ENCODE measurements at places on chromosomes 6 and 20.
A peak's percentile ranks its signal among the peaks of the same experiment; 100 is the strongest.

GRCh38 chr6:108998485-108998884, 96.2 kb downstream of the SESN1 start:
- DNase-seq: no peak

- peak; percentile 48 for DNase-seq
These were observed 128.1 kb downstream of the MYLK4 start for GRCh38 chr6:2622671-2623070.

DNA sequence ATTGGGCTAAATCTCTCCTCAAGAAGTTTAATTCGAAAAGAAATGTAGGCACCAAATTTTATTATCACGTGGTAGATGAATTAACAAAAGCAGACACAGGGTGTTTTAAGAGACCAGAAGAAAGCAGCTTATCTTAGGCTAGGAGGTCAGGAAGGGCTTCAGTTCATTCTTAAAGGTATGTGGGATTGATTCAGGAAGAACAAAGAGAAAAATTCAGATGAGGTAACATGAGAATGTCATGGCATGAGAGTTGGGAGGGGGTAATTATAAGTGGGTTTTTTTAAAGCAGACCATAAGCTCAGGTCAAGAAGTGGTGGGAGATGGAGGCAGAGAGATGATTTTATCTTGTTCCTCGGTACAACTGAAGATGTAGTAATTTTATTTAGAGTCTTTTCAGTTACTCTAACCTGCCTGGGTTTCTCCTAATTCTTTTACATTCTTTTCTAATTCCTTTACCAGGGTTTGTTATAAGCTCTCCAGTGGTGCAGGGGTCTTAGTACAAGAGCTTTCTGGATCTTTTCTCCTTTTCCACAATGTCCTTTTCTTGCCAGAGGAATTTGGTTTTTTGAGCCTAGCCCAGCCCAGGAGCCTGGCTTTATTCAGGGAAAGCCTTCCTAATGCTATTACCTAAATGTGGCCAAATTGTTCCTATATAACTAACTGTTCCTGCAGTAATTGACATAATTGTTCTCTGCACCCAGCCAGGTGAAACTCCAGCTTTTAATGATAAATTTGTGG, 474.1 kb upstream of the BTBD3 start:
- no peak for DNase-seq

GRCh38 chr6:33958526-33959328, 154.9 kb upstream of the MLN start:
- no peak for DNase-seq

GRCh38 chr20:46973766-46974165, 79.1 kb downstream of the EYA2 start:
- no peak for DNase-seq

GRCh38 chr6:33161354-33162331, 30.6 kb downstream of the COL11A2 start:
- DNase-seq: peak; percentile 54

GRCh38 chr20:9397928-9398327, 116.5 kb upstream of the LAMP5 start:
- no peak for DNase-seq
